ENCODE measurements at places on chromosomes 2 and 18. TPM values are rescaled to one million over a fixed set of nuclear protein-coding genes. Genes with fewer than 3 reads are reported as not detected.

DNA sequence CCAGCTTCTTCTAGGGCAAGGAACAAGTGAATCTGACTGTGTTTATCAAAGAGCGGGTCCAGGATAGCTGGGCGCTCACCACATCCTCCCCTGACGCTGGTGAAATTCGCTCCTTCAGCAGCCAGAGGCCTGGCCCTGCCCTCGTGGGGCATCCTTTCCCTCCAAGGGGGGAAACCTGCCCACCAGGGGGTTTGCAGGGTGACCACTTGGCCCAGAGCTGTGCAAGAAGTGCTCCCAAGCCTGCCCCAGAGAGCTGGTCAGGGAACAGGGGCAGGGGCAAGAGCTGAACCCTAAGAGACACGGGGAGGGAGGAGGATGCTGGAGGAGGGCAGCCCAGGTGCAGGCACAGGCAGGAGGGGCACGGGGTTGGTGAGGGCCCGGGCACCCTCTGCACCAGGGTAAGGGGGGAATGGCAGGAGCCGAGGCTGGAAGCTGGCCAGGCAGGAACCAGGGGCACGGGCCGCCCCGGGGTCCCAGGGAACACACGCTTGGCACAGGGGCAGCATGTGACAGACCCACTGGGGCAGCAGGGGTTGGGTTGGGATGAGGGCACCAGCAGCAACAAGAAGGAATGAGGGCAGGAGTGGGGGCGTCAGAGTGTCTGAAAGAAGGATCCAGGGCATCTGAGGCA, 2.8 kb upstream of the GPR55 start:
- H3K27ac ChIP-seq: no peak overlapping the region
- H3K27me3 ChIP-seq: no peaks in the 10 kb centered on the region
- peaks cover 2% of the 10 kb centered on the region for H3K4me1 ChIP-seq
- DNase-seq: no peak

Gene PDCL3
- total RNA-seq: 15.0 TPM

GRCh38 chr2:226839951-226840350, 4.1 kb downstream of the RHBDD1 start:
- H3K4me3 ChIP-seq: no peak overlapping the region
- no peak for DNase-seq
- H3K4me1 ChIP-seq: peaks cover 37% of the 10 kb centered on the region
- no peaks in the 10 kb centered on the region for H3K27me3 ChIP-seq
- no peak overlapping the region for H3K27ac ChIP-seq

DNA sequence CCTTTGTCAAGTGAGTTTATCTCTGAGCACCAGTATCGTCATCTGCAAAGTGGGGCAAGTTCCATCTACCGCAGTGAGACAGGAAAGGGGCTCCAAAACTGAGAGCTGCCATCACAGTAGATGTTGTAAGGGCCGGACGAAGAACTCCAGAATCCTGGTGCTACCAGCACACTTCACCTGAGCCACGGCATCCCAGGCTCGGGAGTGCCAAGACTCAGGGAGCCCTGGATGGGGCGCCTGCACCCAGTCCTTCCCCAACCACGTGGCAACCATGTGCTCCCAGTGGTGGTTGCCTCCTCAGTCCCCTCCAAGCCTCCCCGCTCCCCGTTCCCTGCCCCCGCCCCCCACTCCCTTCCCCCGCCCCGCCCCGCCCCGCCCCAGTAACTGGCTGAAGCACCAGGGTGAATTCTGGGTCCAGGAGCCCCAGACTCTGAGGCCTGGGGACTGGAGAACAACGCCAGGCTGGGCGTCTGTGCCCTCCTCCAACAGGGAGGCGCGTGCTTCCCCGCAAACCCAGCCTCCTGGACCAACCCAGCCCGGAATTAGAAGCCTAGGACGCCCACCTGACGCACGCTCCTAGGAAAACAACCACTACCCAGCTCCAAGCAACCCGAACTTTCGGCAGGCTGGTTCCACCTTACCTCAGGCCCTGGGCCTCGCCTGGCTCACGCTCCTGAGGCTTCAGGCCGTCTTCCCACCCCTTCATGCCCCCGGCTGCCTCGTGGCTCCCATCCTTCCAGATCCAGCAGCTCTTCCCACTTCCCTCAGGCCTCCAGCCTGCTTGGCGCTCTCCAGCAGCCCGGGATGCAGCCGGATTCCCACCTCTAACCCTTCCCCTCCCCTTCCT, 67.6 kb downstream of the LAMA3 start:
- no peaks in the 10 kb centered on the region for H3K36me3 ChIP-seq
- H3K4me1 ChIP-seq: no peaks in the 10 kb centered on the region
- no peak overlapping the region for H3K27ac ChIP-seq
- no peak for DNase-seq
- no peaks in the 10 kb centered on the region for H3K27me3 ChIP-seq

- H3K27ac ChIP-seq: no peak overlapping the region
- H3K4me3 ChIP-seq: no peak overlapping the region
- DNase-seq: no peak
Measured at GRCh38 chr2:65061146-65061909, 5.1 kb downstream of the CEP68 start.

GRCh38 chr2:8435608-8436007, 246.2 kb upstream of the ID2 start:
- H3K4me1 ChIP-seq: peaks cover 4% of the 10 kb centered on the region
- H3K27ac ChIP-seq: no peak overlapping the region
- no peak for DNase-seq
- no peaks in the 10 kb centered on the region for H3K27me3 ChIP-seq
- H3K4me3 ChIP-seq: no peak overlapping the region

Data from thymus (tissue), 14 donors.